ENCODE measurements at places on chromosomes 1 and 21.

DNA sequence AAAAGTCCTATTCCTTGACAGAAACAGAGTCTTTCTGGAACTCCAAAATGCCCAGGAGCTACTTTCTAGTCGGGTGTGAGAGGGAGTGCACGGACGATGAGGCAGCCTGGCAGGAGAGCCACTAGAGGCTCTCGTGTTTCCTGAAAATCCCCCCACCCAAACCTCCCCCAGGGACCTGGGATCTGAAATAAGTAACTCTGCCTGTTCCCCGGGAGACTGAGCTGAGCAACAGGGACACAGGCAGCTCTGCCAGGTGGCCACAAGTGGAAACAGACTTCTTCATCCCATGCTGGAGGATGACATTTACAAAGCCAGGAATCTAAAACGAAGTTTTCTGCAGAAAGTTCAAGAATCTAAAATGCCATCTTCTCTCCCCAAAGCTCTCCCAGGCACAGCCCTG is 77.1 kb downstream of the ITPKB start:
- no peak for DNase-seq

DNA sequence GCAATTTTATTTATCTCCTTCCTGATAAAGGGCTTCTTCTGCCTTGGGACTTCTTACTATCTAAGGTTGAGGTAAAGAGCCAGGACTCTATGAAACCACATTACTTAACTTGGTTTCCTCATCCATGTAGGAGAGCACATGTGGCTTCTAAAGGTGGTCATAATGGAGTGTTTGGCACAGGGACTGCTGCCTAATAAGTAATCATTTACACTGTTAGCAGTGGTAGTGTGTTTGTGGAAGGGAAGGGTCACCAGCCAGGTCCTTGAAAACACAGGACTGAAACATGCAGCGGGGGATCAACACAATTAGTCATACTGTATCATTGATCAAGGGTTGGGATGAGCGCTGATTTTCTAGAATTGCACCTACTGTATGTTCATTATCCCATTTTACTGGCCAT is 59.6 kb downstream of the UCK2 start:
- DNase-seq = no peak

DNA sequence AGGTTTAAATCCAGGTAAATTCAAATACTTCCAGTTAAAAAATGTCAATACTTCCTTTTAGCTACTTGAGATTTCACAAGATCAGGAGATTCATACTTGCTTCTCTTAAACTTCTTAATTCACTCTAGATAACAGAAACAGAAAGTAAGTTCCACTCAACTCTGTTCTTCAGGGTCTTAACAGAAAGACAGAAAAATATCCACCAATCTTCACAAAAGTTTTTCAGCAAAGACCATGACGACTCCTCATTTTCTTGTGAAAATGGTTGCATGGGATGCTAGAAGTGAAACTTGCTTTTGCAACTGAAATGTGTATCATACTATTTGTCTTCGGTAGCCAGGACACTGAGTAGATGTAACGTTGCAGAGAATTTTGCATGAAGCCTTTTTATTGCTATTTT is 12.3 kb upstream of the LRRC8C start:
- DNase-seq = no peak

- no peak for DNase-seq
Observed at GRCh38 chr1:79293611-79294010, 287.1 kb upstream of the ADGRL4 start.
